Brain microvascular endothelial cell (primary cell): ENCODE measurements at places on chromosomes 16 and 17.

- DNase-seq: no peak
These were observed 19.8 kb downstream of the MNT start for GRCh38 chr17:2380950-2381649.

DNA sequence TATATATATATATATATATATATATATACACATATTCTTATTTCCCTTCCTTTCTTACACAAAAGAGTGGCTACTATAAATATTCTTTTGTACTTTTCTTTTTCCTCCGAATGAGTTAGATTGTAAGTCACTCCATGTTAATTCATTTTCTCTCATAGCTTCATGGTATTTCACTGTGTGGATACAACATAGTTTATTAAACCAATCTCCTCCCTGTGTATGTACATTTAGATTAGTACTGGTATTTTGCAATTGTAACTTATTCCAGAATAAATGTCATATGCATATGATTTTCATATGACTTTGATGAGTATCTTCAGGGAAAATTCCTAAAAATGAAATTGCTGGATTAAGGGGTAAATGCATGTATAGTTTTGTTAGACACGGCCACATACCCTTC, 20.0 kb upstream of the FA2H start:
- DNase-seq: no peak

GRCh38 chr16:21638573-21638975, 13.8 kb downstream of the IGSF6 start:
- DNase-seq: peak; percentile 40

DNA sequence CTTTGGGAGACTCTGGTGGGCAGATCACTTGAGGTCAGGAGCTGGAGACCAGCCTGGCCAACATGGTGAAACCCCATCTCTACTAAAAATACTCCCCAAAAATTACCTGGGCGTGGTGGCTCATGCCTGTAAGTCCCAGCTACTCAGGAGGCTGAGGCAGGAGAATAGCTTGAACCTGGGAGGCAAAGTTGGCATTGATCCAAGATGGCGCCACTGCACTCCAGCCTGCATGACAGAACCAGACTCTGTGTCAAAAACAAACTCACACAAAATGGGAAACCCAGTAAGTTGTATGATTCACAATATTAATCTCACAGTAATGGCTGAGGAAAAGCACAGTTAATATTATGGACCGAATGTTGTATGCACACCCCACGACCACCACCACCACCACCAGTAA, 24.3 kb downstream of the WSB1 start:
- DNase-seq: no peak

DNA sequence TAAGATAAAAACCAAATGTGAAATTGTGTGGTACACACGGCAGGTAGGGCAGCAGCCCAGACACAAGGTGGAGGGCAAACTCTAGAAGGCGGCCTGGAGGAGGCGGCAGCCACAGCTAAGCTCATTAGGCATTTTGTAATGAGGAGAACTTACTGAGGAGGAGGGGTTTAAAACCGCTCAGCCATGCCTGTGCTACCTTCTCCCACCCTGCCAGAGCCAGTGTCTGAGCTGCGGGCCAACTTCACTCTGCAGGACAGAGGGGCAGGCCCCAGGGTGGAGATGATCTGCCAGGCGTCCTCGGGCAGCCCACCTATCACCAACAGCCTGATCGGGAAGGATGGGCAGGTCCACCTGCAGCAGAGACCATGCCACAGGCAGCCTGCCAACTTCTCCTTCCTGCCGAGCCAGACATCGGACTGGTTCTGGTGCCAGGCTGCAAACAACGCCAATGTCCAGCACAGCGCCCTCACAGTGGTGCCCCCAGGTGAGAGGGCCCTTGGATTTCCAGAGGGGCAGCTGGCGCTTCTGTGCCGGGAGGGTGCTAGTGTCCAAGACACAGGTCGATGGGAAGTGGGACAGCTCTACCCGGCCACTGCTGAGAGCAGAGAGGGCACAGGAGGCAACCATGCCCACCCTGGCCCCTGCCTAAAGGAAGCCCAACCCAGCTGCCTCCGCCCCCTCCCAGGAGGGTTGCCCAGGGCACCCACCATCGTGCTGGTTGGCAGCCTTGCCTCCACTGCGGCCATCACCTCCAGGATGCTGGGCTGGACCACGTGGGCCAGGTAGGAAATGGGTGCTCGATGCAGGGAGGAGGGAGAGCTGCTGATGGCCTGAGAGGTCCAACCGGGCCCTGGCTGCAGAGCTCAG, 4.3 kb upstream of the SYNGR2 start:
- no peak for DNase-seq
